ENCODE measurements at places on chromosomes 1 and 21.
A peak's percentile ranks its signal among the peaks of the same experiment; 100 is the strongest.

- peak; percentile 2 for DNase-seq
These were observed 23.8 kb downstream of the SEC16B start for GRCh38 chr1:177945943-177946650.

DNA sequence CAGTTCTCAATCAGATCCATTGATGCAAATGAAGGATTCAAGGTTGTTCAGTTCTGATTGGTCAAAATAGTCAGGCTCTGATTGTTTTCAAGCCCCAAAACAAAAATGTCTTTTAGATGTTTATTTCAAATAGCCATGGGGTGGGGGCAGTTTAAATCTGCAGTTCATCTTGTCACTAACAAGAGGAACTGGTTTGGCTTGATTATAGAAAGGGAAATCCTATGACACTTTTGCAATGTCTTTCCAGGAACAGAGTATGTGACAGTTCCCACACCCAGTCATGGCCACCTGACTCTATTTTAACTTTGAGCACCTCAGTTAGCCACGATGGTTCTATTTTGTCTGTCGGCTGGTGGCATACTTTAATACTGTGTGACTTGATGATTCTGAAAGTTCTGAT, 1544.1 kb downstream of the PLA2G4A start:
- no peak for DNase-seq

GRCh38 chr1:18946550-18947381, 9.7 kb downstream of the IFFO2 start:
- DNase-seq: no peak

DNA sequence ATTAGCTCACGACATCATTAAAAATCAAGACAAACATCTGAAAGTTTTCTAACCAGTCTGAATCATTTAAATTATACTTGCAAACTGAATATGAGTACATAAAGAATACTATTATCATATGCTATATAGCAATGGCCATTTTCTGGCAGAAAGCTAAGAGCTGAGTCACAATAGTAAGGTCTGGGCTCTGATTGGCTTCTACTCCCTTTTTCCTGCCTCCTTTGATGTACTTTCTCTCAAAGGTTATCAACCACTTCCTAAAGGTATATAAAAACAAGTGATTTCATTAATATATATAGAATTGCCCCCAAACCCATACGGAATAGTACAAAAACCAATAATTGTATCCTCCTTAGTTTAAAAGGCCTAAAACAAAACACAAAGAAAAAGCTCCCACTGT, 7.0 kb downstream of the KCNA3 start:
- no peak for DNase-seq

DNA sequence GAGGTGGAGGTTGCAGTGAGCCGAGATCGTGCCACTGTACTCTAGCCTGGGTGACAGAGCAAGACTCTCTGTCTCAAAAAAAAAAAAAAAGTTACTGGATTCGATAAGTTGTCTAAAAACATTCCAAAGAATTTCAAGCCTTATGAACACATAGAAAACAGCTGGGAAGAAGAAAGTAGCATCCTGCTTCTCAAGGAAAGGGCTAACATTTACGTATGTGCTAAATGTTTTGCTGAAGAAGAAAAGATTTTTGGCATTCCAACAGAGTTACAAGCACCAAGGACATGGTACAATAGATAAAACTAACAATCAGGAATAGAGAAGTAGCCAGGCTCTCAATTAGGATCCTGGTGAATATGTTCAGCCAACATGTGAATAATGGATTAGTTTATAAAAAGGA, 69.8 kb downstream of the HFM1 start:
- DNase-seq: no peak

GRCh38 chr1:94795434-94795833, 24.7 kb upstream of the SLC44A3 start:
- DNase-seq: no peak

DNA sequence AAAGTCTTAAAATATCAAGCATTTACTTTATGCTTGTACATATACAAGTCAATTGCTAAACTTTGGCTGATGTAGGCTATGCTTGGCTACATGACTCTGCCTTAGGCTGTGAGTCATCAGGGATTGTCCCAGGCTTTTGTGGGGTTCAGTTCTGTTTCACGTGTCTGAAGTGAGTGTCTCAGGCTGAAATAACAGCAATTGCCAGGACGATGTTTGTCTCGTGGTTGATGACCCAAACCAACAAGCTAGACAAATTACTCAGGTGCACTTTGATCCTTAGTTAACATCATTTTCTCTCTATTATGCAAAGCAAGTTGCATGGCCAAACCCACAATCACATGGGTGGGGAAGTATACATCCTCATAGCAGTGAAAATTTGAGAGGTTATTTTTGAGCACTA, 410.1 kb downstream of the BRINP3 start:
- no peak for DNase-seq

GRCh38 chr1:173917149-173917548, at the start of gene SERPINC1:
Gene SERPINC1, minus strand, starts transcription at chr1:173917327. Its CDS starts 68 bp downstream, at chr1:173917259.
- no peak for DNase-seq

DNA sequence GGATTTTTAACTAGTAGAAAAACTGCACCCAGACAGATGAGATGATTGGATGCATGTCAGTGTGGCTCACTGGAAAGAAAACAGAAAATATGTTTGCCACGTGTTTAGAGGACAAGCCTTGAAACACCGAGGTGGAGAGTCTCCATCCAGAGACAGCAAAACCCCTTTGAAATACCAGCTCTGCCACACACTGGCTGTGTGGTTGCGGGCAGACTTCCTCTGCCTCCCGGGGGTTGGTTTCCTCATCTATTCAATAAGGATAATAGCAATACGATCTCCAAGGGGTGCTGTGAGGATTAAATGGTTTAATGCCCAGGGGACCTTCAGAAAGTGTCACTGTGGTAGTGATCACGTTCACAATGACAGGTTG, 67.2 kb upstream of the PARP1 start:
- DNase-seq: no peak

DNA sequence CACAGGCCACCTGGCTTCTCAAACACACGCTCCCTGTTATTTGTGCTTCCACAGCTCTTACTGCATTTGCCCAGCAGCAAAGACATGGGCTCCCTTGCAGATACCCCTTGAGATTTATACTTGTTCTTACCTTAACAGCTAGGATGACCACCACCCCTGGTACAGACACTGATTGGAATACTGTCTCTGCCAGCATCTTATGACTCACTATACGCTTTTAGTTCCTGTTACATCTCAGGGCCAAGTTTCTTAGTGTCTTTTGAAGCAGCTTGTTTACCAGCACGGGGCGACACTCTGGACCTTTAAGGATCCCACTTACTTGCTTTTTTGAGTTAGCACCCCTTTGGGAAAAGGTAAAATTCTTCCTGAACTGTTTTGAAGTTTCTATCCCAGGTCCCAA, 874.8 kb downstream of the KCNT2 start:
- no peak for DNase-seq

- no peak for DNase-seq
These were observed 106.6 kb upstream of the VAV3 start for GRCh38 chr1:108071601-108072000.

DNA sequence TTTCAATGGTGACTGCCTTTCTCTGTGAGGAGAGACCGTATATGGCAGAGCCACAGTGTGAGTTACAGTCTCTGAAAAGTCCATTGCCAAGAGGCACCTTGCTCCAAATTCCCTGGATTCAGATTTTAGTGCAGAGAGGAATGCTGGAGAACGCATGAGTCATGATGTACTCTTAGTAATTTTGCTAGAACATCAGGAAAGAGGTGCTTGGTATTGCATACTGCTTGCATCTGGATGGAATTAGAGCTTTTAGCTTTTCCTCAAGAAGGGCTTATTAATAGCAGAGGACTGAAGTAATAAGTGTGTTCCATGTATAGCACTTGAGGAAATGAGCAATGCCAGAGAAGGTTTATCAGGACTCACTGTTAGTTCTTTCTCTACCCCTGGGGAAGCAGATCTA, 40.5 kb upstream of the AKT3 start:
- DNase-seq: no peak

GRCh38 chr1:169491845-169492281, 6.1 kb upstream of the SLC19A2 start:
- no peak for DNase-seq

All from NCI-H2029 (cell line).